H9 (cell line): ENCODE measurements at places on chromosomes 7 and 10. TPM values are rescaled to one million over a fixed set of nuclear protein-coding genes. Genes with fewer than 3 reads are reported as not detected.

DNA sequence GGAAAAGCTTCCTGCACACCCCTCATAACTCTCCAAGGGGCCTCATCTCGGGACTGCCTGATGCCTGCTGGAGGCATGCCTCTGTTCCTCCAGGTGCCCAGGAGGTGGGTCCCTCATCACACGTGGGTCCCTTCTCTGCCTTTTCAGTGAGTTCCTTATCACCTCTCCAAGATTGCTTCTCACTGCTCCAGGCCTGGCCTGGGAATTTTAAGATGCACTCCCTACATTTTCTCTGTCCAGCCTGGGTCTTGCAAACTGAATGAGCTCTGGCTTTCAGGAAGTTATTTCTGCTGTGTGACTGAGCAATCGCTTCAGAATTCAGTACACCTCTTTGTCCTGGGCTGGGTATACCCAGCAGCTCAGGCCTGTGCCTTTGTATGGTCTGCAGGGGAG is 43.8 kb downstream of the LRRC18 start:
- no peak for DNase-seq

GRCh38 chr7:147804032-147804431 is 786.5 kb upstream of the C7orf33 start:
- DNase-seq: no peak

DNA sequence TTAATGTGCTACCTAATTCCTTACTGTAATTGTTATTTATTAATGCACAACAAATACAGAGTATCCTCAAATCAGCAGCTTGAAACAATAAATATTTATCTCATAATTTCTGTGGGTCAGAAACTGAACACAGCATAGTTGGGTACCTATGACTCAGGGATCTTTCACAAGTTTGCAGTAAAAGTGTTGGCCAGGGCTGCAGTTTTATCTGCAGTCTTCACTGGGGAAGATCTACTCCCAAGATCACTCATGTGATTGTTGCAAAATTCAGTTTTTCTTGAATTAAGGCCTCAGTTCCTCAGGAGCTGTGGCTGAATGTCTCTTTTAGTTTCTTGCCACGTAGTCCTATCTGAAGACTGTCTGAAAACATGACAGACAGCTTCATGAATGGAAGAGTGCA is 237.8 kb downstream of the ZWINT start:
- DNase-seq: no peak

GRCh38 chr7:28671526-28671925 is 259.2 kb downstream of the CREB5 start:
- no peak for DNase-seq

- DNase-seq: no peak
These were observed 23.3 kb downstream of the BPGM start for GRCh38 chr7:134669845-134670373.

Gene DNA2
- 43.4 and 46.9 TPM in 2 replicates for total RNA-seq
